ENCODE measurements at places on chromosomes 5 and 9. TPM values are rescaled to one million over a fixed set of nuclear protein-coding genes. Genes with fewer than 3 reads are reported as not detected.

Gene GARNL3
- polyA plus RNA-seq, result 13.0 TPM

Gene PHF24
- 0.24 TPM for polyA plus RNA-seq

GRCh38 chr5:134551901-134552300 is 26.4 kb downstream of the JADE2 start:
- DNase-seq, result no peak

GRCh38 chr9:26369093-26369492 is 523.5 kb downstream of the CAAP1 start:
- no peak for DNase-seq

Gene FOXD4L5
- polyA plus RNA-seq, result 0.14 TPM

DNA sequence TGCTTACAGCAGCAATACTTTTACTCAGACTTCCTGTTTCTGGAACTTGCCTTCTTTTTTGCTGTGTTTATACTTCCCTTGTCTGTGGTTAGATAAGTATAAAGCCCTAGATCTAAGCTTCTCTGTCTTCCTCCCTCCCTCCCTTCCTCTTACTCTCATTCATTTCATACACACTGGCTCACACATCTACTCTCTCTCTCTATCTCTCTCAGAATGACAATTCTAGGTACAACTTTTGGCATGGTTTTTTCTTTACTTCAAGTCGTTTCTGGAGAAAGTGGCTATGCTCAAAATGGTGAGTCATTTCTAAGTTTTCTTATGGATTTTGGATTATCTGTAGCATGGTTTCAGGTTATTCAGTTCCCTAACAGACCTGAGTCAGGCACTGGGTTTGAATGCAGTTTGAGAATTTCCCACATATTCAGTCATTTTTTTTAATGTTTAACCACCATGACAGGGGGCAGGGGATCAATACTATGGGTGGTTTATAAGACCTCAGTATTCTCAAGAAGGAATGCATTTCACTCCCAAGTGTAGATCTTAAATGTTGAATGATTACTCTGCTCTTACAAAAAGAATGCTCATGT is at the start of gene IL7R:
TSS of gene IL7R (plus strand) at position 127 of the 587 bp plus-strand sequence. CDS start at position 214, 87 bp downstream.
- DNase-seq, result no peak

Gene HK3
- polyA plus RNA-seq, result 0.60 TPM

GRCh38 chr5:23994581-23995370 is 487.4 kb downstream of the PRDM9 start:
- DNase-seq, result no peak

GRCh38 chr5:141084487-141084989 is 9.9 kb upstream of the PCDHB2 start:
- no peak for DNase-seq

DNA sequence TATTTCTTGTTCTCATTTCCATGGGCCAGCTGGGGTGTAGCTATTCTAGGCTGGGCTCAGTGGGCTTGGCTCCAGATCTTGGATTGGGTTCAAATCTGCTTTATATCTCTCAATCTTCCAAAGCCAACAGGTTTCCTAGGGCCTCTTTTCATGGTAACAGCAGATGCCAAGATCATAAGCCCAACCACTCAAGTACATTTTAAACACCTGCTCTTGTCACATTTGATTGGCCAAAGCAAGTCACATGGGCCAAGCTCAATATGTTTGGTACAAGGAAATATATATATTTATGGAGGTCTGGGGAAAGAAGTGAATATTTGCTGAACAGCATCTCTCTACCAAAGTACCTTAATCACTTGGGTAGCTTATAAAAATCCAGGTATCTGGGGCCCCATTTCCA is 49.5 kb downstream of the MRRF start:
- DNase-seq, result no peak

- DNase-seq, result no peak
Observed at GRCh38 chr9:88521308-88521707, 13.7 kb upstream of the NXNL2 start.

Gene CDH9
- 10.9 TPM for polyA plus RNA-seq

Gene AQP7
- 18.0 TPM for polyA plus RNA-seq

DNA sequence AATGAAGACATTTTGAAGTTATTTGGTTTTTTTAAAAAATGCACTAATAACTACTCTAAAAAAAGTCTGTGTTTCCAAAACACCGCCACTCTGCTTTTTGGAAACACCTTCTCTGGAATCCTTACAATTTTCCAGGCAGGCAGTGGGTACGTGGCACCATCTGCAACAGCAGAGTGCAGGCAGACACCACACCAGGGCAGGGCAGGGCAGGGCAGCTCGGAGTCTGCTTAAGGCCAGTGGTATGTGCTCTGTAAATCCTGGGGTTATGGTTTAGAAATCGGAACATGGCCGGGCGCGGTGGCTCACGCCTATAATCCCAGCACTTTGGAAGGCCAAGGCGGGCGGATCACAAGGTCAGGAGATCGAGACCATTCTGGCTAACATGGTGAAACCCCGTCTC is 97.6 kb downstream of the TLE1 start:
- DNase-seq, result no peak

Gene GPRIN1
- 2.0 TPM for polyA plus RNA-seq

DNA sequence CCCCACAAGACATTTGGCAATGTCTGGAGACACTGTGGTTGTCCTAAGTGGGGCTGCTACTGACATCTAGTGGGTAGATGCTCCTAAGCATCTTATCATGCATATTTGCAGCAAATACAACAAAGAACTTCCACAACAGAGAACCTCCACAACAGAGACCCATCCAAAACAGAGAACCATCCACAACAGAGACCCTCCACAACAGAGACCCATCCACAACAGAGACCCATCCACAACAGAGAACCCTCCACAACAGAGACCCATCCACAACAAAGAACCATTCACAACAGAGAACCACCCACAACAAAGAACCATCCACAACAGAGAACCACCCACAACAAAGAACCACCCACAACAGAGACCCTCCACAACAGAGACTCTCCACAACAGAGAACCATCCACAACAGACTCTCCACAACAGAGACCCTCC is 32.8 kb downstream of the ARPC5L start:
- no peak for DNase-seq

Gene CATSPER3
- 1.2 TPM for polyA plus RNA-seq

Gene DDX4
- 0.10 TPM for polyA plus RNA-seq

GRCh38 chr5:8316608-8317280 is 447.8 kb downstream of the MTRR start:
- no peak for DNase-seq

- no peak for DNase-seq
Observed at GRCh38 chr5:134541736-134542376, 16.4 kb downstream of the JADE2 start.

Gene CDX1
- polyA plus RNA-seq, result 0.71 TPM

DNA sequence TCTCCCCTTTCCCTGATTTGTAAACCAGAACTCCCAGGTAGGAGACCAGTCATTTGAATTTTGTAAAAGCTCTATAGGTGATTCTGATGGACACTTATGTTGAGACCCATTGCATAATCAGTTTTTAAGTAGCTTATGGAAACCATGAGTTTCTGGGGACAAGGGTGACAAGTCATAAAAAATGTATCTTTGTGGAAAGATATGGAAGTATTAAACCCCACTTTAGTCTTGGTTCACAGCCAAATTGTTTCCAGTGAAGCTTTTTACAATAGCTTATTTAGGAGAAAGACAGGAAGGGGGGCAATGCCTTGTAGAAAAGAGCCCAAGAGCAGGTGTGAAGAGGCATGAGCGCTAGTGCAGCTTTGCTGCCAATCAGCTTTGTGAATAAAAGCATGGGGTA is 453 bp upstream of the CCL28 start:
- DNase-seq, result no peak

DNA sequence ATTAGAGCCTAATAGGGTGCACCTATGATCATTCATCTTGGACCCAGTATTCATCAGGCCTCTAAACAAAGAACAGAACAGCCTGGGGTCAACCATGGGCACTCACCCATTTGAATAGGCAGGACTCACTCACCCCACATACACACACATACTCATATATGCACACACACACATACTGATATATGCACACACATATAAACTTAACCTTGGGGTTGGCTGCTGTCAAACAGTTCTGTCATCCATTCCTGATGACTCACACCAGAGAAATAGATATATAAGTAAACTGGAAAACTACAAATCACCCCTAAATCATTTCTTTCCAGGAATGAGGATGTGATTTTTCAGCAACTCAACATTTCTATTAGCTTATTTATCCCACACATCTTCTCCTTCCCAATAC is 51.3 kb downstream of the ARL15 start:
- no peak for DNase-seq

Gene SPINK13
- 0.58 TPM for polyA plus RNA-seq

GRCh38 chr5:92144824-92145223 is 761.7 kb upstream of the ARRDC3 start:
- no peak for DNase-seq

GRCh38 chr9:118364266-118365106 is 660.3 kb downstream of the TLR4 start:
- no peak for DNase-seq

DNA sequence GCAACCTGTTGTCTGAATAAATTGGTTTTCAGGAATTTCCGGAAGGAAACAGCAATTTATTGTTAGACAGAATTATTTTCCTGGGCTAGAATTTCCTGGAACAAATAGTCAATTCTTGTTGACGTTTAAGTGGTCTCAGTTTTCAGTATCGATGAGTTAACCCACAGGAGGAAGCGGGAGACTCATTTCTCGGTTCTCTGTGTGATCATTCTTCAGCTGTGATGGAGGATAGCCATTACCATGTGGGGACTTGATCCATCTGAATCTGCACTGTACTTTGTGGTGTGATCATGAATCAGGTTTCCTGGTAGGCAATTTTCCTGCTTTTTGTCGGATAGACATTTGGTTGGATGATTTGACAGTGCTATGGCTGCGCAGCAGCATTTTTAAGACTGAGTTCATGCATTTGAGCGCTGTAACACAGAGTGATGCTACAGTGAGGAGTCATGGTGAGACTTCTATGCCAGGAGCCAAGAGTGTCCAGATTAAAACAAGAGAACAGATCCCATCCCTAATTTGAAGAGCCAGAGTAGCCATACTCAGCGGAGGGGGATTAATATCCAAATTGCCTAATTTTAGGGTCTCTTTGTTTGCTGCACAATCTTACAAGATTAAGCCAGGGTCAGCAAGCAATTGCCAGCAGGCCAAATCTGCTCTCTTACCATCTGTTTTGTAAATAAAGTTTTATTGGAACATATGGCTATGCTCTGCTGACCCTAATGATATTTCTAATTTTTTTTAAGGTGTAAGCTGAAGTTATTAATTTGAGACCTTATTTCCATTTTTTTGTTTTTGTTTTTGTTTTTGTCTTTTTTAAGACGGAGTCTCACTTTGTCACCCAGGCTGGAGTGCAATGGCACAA is 355.9 kb downstream of the RAB3C start:
- no peak for DNase-seq

Gene SAPCD2
- 5.4 TPM for polyA plus RNA-seq

Gene PDLIM4
- 19.5 TPM for polyA plus RNA-seq

Gene TMOD1
- 1.8 TPM for polyA plus RNA-seq

Gene ECM2
- polyA plus RNA-seq, result 14.8 TPM

Gene ZER1
- 42.6 TPM for polyA plus RNA-seq

Gene LRRC70
- 9.2 TPM for polyA plus RNA-seq

DNA sequence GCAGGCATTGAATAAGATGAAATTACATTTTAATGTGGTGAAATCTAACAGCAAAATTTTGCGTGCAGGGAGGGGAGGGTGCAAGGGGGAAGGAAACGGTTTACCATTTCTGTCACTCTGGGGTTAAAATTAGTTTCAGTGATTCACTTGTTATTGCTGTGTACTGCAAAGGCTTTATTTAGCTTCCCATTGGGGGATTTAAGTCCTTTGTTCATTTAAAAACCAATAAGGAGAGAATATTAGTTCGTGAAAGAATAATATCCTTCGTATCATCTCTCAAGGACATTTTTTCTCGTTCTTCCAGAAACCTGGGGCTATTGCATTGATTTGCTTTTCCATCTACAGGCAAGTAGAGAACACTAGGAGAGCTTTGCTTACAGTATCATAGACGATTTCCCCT is 667.8 kb upstream of the RGMB start:
- DNase-seq, result no peak

DNA sequence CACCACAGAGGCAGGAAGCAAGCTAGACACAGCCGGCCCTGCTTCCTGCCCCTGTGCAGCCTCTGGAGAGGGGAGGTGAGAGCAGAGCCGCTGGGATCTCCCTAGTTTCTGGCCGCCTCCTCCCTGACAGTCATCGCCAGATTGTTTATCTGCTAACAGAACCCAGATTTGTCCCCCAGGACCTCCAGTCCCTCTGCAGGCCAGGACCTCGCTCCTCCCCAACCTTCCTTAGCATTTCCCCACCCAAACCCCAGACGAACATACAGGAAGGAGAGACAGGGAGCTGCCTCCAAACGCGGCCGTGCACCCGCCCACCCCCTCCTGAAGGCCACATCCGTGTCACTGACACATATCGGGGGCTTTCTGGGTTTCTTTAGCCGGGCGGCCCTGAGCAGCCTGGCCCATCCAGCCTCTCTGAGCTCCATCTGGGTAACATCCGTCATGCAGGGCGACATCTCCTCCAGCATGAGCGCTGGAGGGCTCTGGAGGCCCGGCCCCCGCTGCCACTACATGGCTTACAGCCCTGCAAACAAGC is 47.5 kb downstream of the DBH start:
- no peak for DNase-seq

DNA sequence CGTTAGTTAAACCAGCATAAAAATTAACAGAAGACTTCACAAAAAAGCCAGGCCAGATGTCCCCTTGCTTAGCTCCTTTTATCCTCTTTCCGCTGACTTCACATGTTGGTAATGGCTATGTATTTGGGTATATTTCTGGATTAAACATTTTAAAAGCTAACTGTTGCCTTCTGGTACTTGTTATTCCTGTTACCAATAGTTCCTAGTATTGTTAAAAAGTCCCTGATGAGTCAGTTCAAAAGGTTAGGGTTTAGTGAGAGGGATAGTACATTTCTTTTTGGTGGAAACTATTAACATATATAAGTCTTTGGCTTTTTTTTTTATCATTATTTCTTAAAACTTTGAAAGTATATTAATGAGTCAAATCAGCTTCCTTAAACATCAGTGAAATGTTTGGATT is 103.2 kb upstream of the ELL2 start:
- no peak for DNase-seq

Gene TSSK1B
- not detected for polyA plus RNA-seq

Gene NFIL3
- 34.6 TPM for polyA plus RNA-seq

DNA sequence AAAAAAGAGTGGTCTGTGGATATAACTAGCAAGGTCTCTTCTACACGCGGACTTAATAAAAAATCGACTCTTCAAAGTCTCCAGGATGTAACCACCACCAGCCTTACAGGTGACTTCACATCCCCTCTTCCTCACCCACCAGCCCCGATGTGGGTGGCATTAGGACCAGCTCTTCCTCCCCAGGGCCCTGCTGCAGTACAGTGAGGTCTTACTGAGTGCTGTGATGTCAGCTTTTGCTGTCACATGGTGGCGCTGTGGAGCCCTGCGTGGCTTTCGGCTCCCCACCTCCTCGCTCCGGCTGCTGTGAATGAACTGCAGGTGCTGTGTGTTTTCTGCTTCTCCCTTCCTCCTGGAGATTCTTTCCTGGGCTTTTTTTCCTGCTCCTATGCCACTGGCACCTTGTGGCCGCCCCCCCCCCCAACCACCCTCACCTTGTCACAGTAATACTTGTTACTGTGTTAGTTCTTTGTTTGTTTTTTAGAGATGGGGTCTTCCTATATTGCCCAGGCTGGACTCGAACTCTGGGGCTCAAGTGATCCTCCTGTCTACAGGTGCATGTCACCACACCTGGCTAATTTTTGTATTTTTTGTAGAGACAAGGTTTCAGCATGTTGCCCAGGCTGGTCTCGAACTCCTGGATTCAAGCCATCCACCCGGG is 15.8 kb upstream of the RAPGEF1 start:
- no peak for DNase-seq
